Naive thymus-derived CD4-positive, alpha-beta T cell (primary cell): ENCODE measurements at places on chromosomes 7 and 10. TPM values are rescaled to one million over a fixed set of nuclear protein-coding genes. Genes with fewer than 3 reads are reported as not detected.

DNA sequence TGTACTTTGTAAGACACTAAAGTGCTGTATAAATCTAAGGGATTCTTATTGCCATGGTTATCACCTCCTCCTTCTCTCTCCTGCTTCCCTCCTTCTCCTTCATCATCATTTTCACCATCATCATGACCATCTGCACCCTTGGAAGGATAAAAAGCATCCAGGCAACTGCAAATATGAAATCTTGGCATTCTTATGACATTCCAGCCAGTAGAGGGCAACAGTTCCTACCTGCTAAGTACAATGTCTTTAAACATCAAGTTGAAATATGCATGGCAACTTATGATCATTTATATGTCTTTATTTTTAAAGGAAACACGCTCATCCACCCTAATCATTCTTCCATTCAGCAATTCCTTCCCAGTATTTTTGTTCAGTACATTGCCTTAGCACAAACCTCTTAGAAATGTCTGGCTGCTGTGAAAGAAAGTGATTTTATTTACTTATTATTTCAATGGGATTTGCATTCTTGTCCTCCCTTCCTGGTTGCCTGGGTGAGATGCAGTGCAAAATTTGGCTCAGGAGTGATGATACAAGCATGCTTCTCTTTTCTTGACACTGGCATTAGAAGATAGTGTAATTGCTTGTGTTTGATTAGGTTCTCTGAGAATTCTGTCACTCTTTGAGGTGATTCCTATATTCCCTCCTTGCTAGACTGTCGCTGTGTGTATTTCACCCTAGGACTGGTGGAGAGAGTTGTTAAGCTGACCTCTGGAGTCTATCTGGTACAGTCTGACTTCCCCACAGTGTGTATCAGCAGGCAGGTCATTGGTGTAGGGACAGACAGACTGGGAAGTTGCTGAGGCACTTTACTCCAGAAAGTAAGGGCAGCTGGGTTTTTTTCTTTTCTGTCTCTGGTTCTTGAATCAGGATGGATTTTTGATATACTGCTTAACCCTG, 188.5 kb upstream of the BMPER start:
- no peak for DNase-seq

DNA sequence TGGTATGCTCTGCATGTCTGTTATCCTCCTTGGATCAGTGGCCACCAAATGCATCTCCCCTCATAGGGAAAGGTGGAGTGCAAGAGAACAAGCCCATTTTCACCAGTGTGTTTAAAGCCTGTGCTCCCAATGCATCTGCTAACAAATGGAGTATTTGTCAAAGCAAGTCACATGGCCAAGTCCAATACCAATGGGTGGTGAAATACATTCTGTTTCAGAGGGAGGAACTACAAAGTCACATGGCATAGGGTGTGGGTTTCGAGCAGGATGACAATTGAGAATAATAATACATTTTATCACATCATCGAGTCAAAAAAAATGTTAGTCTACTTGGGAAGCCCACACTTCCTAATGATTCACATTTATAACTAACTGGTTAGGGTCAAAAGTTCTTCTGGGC, 62.7 kb downstream of the SUGCT start:
- DNase-seq = no peak

DNA sequence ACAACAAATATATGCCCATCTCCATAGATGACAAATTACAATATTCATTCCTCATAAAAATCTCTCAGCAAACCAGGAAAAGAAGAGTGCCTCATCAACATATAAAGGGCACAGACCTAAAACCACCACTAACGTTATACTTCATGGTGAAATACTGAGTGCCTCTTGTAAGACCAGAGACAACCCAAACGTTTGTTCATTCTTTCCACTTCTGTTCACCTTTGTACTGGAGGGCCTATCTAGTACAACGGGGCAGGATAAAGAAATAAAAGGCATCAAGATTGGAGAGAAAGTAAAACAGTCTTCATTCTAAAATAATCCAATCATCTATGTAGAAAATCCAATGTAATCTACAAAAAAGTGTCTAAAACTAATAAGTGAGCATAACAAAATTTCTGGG, 79.1 kb downstream of the LARP4B start:
- no peak for DNase-seq

DNA sequence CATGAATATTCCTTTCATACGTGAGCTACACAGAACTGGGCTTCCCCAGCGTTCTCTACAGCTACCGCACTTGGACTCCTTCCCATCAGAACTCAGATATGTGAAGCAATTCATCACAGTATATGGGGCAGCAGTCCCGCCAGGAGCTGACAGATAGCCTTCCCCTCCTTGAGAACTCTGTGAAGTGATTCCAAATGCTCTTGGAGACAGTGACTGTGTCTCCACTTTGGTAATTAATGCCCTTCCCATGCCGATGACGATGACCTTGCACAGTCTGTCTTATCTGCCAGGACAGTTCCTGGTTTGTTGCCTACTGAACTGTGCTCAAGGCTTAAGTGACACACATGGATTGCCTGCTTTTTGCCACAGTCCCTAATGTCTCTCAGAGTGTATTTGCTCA, 75.0 kb upstream of the AFAP1L2 start:
- DNase-seq = no peak

SLC29A3 gene
- polyA plus RNA-seq = 11.2 TPM

TBX20 gene
- polyA plus RNA-seq = not detected
